ENCODE measurements at places on chromosomes 5 and 9.

DNA sequence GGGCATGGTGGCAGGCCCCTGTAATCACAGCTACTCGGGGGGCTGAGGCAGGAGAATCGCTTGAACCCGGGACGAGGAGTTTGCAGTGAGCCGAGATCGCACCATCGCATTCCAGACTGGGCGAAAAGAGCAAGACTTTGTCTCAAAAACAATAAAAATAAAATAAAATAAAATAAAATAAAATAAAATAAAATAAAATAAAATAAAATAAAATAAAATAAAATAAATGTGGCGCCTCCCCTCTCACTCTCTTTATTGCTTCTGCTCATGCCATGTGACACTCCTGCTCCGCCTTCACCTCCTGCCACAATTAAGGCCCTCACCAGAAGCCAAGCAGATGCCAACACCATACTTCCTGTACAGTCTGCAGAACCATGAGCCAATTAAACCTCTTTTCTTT is 3.8 kb upstream of the SHC3 start:
- no peak for DNase-seq

- no peak for DNase-seq
These were observed 3.6 kb downstream of the CEP78 start for GRCh38 chr9:78239506-78239905.

GRCh38 chr5:133396187-133396741 is 216.1 kb downstream of the FSTL4 start:
- no peak for DNase-seq

GRCh38 chr5:119382169-119382568 is 26.4 kb downstream of the TNFAIP8 start:
- DNase-seq: no peak

DNA sequence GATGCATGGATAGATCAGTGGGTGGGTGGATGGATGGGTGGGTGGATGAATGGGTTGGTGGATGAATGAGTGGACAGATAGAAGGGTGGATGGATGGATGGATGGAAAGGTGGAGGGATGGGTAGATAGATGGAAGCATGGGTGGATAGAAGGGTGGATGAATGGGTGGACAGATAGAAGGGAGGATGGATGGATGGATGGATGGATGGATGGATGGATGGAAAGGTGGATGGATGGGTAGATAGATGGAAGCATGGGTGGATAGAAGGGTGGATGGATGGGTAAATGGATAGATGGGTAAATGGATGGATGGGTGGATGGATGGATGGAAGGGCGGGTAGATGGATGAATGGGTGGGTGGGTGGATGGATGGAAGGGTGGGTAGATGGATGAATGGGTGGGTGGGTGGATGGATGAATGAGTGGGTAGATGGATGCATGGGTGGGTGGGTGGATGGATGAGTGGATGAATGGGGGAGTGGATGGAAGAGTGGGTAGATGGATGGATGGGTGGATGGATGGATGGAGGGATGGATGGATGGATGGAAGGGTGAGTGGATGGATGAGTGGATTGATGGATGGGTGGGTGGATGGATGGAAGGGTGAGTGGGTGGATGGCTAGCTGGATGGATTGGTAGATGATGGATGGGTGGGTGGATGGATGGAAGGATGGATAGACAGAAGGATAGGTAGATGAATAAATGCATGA is 87.7 kb upstream of the ASS1 start:
- no peak for DNase-seq

DNA sequence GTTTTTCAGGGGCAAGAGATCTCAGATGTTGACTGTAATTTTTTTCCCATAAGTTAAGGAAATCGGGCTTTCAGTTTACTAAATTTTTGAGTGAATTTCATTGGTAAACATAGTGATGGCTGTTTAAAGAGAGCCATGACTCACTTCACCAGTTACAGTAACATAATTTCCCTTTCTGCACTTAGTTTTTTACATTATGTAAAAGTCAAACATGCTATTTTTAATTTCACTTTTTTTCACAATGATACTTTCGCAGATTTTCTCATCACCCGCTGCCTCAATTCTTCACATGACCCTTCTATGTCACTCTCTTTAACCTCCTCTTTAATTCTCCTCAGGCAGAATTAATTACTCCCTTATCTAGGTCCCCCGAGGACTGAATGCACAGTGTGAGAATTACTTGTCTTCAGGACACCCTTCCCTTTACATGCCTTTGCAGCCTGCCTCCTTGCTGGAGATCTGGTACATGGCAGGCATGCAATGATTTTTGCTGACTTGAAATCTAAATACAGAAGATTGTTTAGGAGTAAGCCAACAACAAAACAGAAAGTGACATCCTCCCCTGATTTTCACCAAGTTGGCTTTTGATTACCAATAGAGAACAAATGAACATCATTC is 217.5 kb upstream of the S1PR3 start:
- no peak for DNase-seq

DNA sequence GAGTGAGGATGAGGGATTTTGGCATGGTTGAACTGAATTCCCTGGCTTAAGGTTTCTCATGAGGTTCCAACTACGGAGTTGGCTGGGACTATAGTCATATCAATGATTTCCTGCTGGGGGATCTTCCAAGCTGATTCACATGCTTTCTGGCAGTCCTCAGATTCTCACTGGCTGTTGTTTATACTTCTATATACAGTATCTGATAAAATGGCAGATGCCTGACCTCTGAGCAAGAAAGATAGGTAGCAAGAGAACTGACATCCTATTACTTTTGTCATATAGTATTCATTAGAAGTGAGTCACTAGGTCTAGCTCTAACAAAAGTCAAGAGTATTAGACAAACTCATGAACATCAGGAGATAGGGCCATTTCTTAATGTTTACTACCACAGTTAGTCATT is 440.9 kb upstream of the EDIL3 start:
- no peak for DNase-seq

GRCh38 chr9:137379761-137380161 is 43.2 kb downstream of the EXD3 start:
- DNase-seq: no peak

DNA sequence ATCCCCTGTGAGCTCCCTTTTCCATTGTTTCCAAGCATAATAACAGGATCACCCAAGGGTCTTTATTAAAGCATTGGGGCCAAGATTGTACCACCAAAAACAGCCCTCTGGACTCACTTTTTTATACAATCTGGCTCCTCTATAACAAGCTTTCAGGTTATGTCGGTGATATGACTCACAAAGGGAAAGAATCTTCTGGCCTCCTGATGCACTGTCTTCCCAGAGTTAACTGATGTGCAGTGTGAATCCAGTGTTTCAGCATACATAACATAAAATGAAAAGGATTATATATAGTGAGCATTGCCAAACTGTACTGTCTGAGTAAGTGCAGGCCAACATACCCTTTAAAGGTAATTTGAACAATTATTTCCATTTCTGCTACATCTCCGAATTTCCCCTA is 33.9 kb upstream of the MAN2A1 start:
- DNase-seq: no peak

- no peak for DNase-seq
These were observed 525.9 kb upstream of the CLINT1 start for GRCh38 chr5:158384535-158385481.

DNA sequence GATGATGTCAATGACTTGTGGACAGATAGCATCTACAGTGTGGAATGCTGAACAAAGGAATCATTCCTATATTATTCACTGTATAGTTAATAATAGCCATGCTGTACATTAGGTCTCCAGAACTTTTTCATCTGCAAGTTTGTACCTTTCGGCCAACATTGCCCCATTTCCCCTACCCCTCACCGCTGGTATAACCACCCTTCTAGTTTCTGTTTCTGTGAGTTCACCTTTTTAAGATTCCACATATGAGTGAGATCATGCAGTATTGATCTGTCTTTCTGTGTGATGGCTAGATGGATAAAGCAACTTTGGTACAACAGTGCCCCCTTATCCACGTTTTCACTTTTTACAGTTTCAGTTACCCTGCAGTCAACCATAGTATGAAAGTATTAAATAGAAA is 18.8 kb upstream of the ALDH1B1 start:
- DNase-seq: no peak

GRCh38 chr9:100637787-100638186 is 59.9 kb downstream of the CAVIN4 start:
- DNase-seq: no peak

GRCh38 chr5:139079225-139079990 is 118.8 kb downstream of the SIL1 start:
- DNase-seq: no peak

- no peak for DNase-seq
These were observed 11.1 kb downstream of the GPR21 start for GRCh38 chr9:123044586-123044985.

- DNase-seq: no peak
These were observed 27.2 kb downstream of the ATP6V0E1 start for GRCh38 chr5:173010547-173011464.

GRCh38 chr5:87081511-87082372 is 185.9 kb upstream of the RASA1 start:
- DNase-seq: peak; percentile 5

GRCh38 chr5:16467363-16468219 is 2.0 kb upstream of the ZNF622 start:
- DNase-seq: no peak

DNA sequence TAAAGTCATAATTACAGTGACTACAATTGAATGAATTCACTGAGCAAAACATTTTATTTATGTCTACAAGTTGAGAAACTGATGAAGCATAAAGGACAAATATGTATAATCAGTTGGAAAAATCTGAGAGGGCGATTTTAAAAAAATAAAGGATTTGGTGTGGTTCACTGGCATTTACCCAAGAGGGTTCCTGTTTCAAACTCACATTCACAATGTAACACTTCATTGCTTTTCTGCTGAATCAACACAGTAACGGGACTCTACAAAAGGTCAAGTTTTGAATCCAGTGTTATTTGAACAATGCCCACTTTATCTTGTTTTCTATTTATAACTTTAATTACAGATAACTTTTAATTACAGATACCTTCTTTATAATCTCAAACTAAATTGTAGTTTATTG is 138.6 kb downstream of the NUDT12 start:
- DNase-seq: no peak

Measured in activated T-cell treated with anti-CD3 and anti-CD28 coated beads for 1 hour (primary cell).